Upper lobe of right lung (tissue), 1 donor: ENCODE measurements at places on chromosomes 3 and 15. TPM values are rescaled to one million over a fixed set of nuclear protein-coding genes. Genes with fewer than 3 reads are reported as not detected.

- peak overlapping the region; percentile 74 for H3K27ac ChIP-seq
- H3K4me1 ChIP-seq = peaks cover 29% of the 10 kb centered on the region
- H3K36me3 ChIP-seq = no peaks in the 10 kb centered on the region
- DNase-seq = peak; percentile 45
- H3K4me3 ChIP-seq = no peak overlapping the region
Observed at GRCh38 chr3:195224156-195224979, 46.6 kb downstream of the XXYLT1 start.

Gene FANCD2OS
- not detected for total RNA-seq

Gene PDZRN3
- total RNA-seq = 23.9 TPM

- H3K27ac ChIP-seq = no peak overlapping the region
Observed at GRCh38 chr3:148932972-148933371, 58.4 kb upstream of the GYG1 start.

- no peak overlapping the region for H3K4me3 ChIP-seq
- peak; percentile 61 for DNase-seq
- H3K27ac ChIP-seq = no peak overlapping the region
- peaks cover 20% of the 10 kb centered on the region for H3K4me1 ChIP-seq
- no peaks in the 10 kb centered on the region for H3K27me3 ChIP-seq
Observed at GRCh38 chr3:188385295-188385694, 231.3 kb downstream of the LPP start.

GRCh38 chr3:150469031-150469930 lies 61.2 kb downstream of the TSC22D2 start:
- DNase-seq = no peak
- H3K27ac ChIP-seq = no peak overlapping the region
- peaks cover 8% of the 10 kb centered on the region for H3K36me3 ChIP-seq
- no peak overlapping the region for H3K4me3 ChIP-seq

GRCh38 chr3:182092662-182093262 lies 381.0 kb downstream of the SOX2 start:
- no peaks in the 10 kb centered on the region for H3K4me1 ChIP-seq
- no peaks in the 10 kb centered on the region for H3K27me3 ChIP-seq
- H3K4me3 ChIP-seq = no peak overlapping the region
- no peaks in the 10 kb centered on the region for H3K36me3 ChIP-seq
- H3K27ac ChIP-seq = no peak overlapping the region

Gene SENP5
- 27.7 TPM for total RNA-seq

DNA sequence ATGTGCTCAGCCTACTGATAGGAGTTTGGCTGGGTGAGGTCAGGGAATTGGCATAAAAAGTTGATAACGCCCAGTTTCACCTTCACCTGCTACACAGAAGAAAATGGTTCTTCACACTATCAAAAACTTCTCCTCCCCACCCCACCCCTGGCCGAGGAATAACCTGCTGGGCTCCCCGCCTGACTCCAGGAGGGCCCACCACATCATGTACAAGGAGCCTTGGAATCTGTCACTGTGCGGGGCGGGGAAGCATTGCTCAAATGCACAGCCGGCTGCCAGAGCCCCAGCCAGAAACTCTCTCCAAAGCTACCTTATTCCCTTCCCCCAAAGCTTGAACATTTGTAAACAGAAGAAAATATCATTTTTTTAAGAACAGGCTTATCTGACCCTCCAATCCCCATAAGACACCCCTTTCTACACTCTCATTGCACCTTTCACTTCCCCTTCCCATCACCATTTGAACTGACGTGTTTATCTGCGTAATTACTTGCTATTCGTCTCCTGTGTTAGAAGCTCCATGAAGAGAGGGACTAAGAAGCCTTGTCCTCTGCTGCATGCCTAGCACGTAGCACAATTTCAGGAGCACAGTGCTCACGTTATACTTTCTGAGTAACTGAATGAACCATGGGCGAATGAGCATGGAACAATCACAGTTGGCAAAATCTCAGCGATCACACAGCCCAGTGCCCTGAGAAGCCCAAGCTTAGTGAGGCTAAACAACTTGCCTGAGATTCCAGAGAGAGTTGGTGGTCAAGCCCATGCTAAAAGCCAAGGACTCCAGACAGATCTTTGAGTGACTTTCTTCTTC lies 82.9 kb downstream of the HES1 start:
- no peak overlapping the region for H3K4me3 ChIP-seq
- no peaks in the 10 kb centered on the region for H3K4me1 ChIP-seq
- H3K27me3 ChIP-seq = no peaks in the 10 kb centered on the region

- H3K36me3 ChIP-seq = peaks cover 6% of the 10 kb centered on the region
- H3K27ac ChIP-seq = no peak overlapping the region
- no peak for DNase-seq
- H3K4me3 ChIP-seq = no peak overlapping the region
Observed at GRCh38 chr3:114379266-114379665, 85.4 kb downstream of the TIGIT start.

Gene SPRED1
- 62.1 TPM for total RNA-seq

DNA sequence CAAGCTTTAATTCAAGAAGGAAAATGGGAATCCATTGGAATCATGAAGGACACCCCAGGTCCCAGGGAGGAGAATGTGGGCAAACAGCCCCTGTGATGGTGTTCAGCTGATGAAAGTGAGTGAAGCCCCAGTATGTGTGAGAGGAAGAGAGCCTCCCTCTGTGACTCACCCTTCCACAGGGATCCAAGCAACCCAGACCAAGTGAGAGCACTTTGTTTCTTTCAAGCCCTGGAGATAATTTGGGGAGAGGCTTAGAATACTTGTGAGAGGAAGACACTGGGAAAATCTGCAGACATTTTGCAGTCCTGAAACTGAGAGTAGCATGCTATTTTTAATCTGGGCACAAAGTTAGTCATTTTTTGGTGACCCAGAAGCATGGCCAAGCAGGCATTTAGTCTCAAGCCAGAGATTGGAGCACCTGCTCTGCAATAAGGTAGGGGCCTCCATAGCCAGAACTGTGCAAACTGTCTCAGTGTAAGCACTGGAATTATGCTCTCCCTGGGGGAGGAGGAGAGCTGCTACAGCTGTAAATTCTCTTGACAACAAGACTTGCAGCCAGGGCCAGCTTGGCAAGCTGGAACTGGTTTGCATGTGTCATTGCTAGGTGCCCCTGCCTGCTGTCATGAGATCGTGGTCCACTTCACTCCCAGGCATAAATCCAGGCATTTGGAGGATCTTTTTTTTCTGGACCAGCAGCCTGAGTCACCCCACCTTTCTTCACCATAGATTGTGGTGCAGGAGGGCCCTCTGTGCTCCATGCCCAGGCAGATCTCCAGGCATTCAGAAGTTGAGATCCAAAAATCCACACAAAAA lies 537.8 kb upstream of the DPPA4 start:
- H3K36me3 ChIP-seq = no peaks in the 10 kb centered on the region
- no peak for DNase-seq
- no peaks in the 10 kb centered on the region for H3K4me1 ChIP-seq

Gene PLCB2
- total RNA-seq = 61.2 TPM

Gene FOXL2
- total RNA-seq = not detected

DNA sequence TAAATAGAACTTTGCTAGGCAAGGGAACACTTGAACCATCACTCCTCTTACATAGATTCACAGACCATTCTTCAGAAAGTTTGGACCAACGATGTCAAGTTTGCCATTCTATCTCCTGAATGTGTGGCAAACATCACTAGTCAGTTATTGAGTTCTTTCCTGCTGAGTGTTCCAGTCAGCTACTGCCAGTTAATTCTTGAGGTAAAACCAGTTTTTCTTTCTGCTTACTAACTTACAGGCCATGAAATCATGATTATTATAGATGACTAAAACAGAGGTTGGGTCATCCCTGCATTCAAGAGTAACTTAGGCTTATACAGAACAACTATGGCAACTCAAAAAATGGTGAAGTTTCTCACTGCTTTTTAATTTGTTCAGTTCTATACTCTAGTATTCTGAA lies 88.2 kb downstream of the AP4E1 start:
- no peaks in the 10 kb centered on the region for H3K4me1 ChIP-seq
- no peak overlapping the region for H3K27ac ChIP-seq
- DNase-seq = no peak
- H3K27me3 ChIP-seq = no peaks in the 10 kb centered on the region
- H3K4me3 ChIP-seq = no peak overlapping the region

- DNase-seq = no peak
- H3K27me3 ChIP-seq = no peaks in the 10 kb centered on the region
- H3K4me1 ChIP-seq = peaks cover 4% of the 10 kb centered on the region
- H3K36me3 ChIP-seq = peaks cover 70% of the 10 kb centered on the region
Observed at GRCh38 chr15:89177633-89178306, 43.6 kb downstream of the RLBP1 start.

GRCh38 chr3:135929670-135930069 lies 35.9 kb upstream of the PPP2R3A start:
- no peaks in the 10 kb centered on the region for H3K4me1 ChIP-seq
- no peak overlapping the region for H3K4me3 ChIP-seq
- no peak overlapping the region for H3K27ac ChIP-seq

Gene ZPLD1
- not detected for total RNA-seq

DNA sequence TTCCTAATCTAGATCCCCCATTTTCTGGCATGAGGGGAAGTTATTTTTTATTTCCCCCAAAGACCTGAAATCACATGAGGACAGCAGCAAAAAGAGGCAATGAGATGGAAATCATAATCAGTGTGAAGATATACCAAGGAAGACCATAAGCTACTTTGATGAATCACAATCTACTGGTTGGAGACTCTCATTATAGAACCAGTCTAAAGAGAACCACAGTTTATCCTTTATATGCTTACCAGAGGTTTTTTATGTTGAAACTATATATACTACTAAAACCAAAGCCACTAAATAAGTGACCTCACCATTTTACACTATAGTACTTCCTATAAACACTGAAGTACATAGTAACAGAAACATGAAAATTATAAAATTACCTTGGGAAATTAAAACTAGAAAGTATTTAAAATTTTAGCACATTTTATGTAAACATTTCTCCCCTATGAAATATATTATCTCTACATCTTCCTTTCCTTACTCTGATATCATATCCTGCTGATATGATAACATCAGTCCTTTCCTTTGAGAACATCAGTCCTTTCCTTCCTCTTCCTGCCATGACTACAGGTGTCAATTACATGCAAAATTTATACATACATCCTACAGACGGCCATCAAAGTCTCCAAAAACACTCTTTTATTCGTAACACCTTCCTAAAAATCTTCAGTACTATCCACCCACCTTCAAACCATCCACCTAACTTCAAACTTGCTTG lies 71.8 kb downstream of the PHC3 start:
- H3K36me3 ChIP-seq = peaks cover 67% of the 10 kb centered on the region
- H3K4me3 ChIP-seq = no peak overlapping the region
- DNase-seq = no peak
- no peaks in the 10 kb centered on the region for H3K4me1 ChIP-seq
- H3K27me3 ChIP-seq = no peaks in the 10 kb centered on the region

Gene SAMD7
- not detected for total RNA-seq

Gene ZBTB47
- total RNA-seq = 28.1 TPM

- no peaks in the 10 kb centered on the region for H3K36me3 ChIP-seq
- DNase-seq = no peak
- H3K4me3 ChIP-seq = no peak overlapping the region
- H3K4me1 ChIP-seq = peaks cover 8% of the 10 kb centered on the region
- peaks cover 74% of the 10 kb centered on the region for H3K27me3 ChIP-seq
Observed at GRCh38 chr3:198109883-198110282, 149.9 kb downstream of the LMLN start.

- H3K4me1 ChIP-seq = peaks cover 4% of the 10 kb centered on the region
- peaks cover 99% of the 10 kb centered on the region for H3K36me3 ChIP-seq
- no peaks in the 10 kb centered on the region for H3K27me3 ChIP-seq
Observed at GRCh38 chr15:52668133-52668532, 11.1 kb downstream of the ATOSA start.

Gene CIDEC
- total RNA-seq = not detected

DNA sequence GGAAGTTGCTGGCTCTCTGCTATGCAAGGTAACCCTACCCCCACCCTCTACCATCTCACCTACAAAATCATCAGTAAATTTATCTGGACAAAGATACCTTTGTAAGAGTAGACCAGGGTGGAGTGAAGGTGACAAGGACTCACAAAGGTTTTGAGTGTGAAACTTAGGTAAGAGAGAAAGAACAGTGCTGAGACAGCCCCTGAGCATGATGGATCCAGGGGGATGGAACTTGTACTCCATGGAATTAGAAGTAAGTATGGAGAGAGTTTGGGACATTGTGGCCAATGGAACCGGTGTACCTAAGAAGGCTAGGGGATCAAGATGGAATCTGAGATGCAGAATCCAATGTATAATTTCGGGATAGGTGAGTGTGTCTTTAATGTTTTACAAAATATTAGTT lies 153.0 kb upstream of the NSMCE3 start:
- H3K27me3 ChIP-seq = no peaks in the 10 kb centered on the region
- H3K36me3 ChIP-seq = no peaks in the 10 kb centered on the region
- no peak for DNase-seq
- no peak overlapping the region for H3K27ac ChIP-seq
- H3K4me1 ChIP-seq = no peaks in the 10 kb centered on the region
